A549 treated with Hydrocortisone at 1 μM for 4 hours (cell line): ENCODE measurements at places on chromosomes 11 and 22. TPM values are rescaled to one million over a fixed set of nuclear protein-coding genes. Genes with fewer than 3 reads are reported as not detected.

Gene LINC01488
- 0.05 TPM in 1 of 5 replicates, not detected in the others for total RNA-seq

Gene CTSW
- total RNA-seq = 0.06 to 0.13 TPM (median 0.09 TPM) in 3 of 5 replicates, not detected in the others

Gene SPTBN2
- total RNA-seq = 11.2 to 15.1 TPM (median 11.4 TPM) in 5 replicates

Gene KCNQ1
- total RNA-seq = 0.71 to 0.97 TPM (median 0.78 TPM) in 5 replicates

Gene FAM227A
- total RNA-seq = 0.63 to 1.0 TPM (median 0.97 TPM) in 5 replicates

Gene UCP2
- 82.4 to 114 TPM (median 86.2 TPM) in 5 replicates for total RNA-seq

Gene SF1
- total RNA-seq = 150 to 224 TPM (median 153 TPM) in 5 replicates

Gene IL17REL
- total RNA-seq = 0.05 to 0.06 TPM in 2 of 5 replicates, not detected in the others

Gene TYR
- total RNA-seq = not detected in 5 replicates
